Tracheal epithelial cell (primary cell): ENCODE measurements at places on chromosomes 6 and 20. TPM values are rescaled to one million over a fixed set of nuclear protein-coding genes. Genes with fewer than 3 reads are reported as not detected.

MAK gene
- under 0.01 TPM in 1 of 2 replicates, not detected in the other for total RNA-seq

EDN1 gene
- total RNA-seq, result 0.64 and 45.5 TPM in 2 replicates

NOX3 gene
- total RNA-seq, result not detected in 2 replicates

MAP1LC3A gene
- 8.7 and 16.6 TPM in 2 replicates for total RNA-seq

TRERF1 gene
- 0.96 and 3.8 TPM in 2 replicates for total RNA-seq

TUBE1 gene
- total RNA-seq, result 20.0 and 26.2 TPM in 2 replicates

HLA-DQA1 gene
- 0.24 TPM in 1 of 2 replicates, not detected in the other for total RNA-seq

ALDH8A1 gene
- 0.21 and 0.24 TPM in 2 replicates for total RNA-seq

DEF6 gene
- total RNA-seq, result 21.0 and 42.8 TPM in 2 replicates

EPB41L1 gene
- 3.4 and 7.2 TPM in 2 replicates for total RNA-seq

SRSF12 gene
- 0.21 and 1.2 TPM in 2 replicates for total RNA-seq

PARD6B gene
- 10.7 and 19.0 TPM in 2 replicates for total RNA-seq

SLA2 gene
- not detected in 2 replicates for total RNA-seq

MAN1A1 gene
- 4.5 and 17.4 TPM in 2 replicates for total RNA-seq

EFCAB8 gene
- not detected in 2 replicates for total RNA-seq

LGSN gene
- 0.21 TPM in 1 of 2 replicates, not detected in the other for total RNA-seq

TFAP2D gene
- total RNA-seq, result not detected in 2 replicates

GPR6 gene
- total RNA-seq, result not detected in 2 replicates
